ENCODE measurements at places on chromosomes 16 and 17.
A peak's percentile ranks its signal among the peaks of the same experiment; 100 is the strongest.

DNA sequence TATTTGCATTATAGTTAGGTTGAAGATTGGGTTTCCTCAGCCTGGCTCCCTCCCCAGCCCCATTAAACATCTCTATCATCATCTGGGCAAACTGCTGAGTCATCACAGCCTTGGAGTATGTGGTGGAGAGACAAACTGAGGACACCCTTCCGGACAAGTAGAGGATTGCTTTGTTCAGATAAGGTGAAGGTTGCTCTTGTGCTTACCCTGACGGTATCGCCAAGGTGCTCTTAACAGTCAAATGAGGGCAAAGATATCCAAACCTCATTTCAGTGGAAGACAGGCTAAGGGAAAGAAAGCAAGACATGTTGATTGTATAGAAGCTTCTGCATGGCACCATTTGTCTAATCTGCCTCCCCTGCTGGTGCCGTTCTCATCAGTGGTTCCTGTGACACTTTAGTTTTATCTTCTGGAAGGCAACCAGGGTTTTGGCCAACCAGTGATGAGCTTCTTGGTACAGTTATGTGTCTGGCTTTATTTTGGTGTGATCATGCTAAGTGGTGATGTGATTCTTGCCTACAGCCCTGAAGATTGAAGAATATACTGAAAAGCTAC, 56.9 kb upstream of the LGALS9 start:
- no peak for DNase-seq

DNA sequence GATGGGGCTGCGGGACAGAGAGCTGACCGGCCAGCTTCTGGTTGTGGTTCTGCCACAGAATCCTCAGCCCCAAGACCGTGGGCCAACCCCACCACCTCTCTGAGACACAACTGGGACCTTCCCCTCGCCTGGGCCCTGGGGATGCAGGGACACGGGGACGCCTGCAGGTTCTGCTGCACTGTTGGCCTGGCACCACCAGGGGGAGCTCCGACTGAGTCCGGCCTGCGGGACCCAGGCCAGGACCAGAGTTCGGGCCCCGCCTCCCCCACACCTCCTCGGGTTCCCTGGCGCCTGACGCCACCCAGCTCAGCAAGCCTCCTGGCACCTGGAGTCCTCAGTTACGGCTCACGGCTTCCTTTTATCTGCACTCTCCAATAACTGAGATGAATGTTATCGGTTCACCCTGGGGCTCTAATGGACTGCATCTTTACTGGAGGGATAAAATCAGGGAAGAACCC, 27.3 kb downstream of the TBC1D16 start:
- peak; percentile 86 for DNase-seq

GRCh38 chr16:88653596-88654362, 2.9 kb upstream of the CYBA start:
- DNase-seq = no peak

DNA sequence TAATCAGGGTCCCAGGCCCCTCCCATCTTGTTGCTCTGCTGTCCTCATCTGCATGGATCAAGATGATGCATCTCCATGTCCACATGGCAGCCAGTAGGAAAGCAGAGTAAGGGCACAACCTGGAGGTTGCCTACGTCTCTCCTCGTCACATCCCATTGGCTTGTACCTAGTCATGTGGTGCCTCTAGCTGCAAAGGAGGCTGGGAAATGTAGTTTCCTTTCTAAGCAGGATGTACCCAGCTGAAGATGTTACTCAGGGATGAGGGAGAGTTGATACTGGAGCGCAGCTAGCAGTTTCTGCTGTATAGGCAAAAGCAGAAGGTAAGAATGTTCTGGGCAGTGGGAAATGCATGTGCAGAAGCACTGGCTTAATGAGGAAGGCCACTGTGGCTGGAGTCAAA, 20.8 kb downstream of the ABCC1 start:
- no peak for DNase-seq

DNA sequence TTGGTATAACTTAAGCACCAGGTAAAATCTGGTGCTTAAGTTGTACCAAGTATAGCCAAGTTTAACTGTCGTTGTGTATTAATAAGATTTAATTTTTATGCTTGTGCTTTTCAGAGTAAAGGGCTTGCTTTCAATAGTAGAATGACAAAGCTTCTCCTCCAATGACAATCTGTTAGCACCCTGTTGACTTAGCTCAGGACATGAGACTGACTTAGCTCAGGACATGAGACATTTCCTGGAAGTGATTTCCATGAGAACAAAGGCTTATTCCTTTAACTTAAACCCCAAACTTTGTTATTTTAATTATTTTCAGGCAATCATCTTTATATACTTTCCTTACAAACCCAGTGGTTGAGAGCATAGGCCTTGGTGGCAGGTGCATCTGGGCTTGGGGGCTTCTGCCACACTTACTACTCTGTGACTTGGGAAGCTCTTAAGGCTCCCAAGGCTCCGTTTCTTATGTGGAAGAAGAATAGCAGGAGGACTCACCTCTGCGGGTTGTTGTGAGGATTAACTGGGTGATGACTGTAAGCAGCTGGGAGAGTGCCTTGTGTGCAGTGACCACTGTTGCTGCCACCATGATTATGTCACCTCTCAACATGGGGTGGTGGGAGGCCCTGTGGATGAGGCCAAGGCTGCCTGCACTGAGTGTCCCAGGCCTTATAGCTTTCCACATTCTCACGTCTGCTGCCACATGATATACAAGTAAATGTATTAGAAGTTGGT, 59.4 kb upstream of the CMIP start:
- DNase-seq = no peak

DNA sequence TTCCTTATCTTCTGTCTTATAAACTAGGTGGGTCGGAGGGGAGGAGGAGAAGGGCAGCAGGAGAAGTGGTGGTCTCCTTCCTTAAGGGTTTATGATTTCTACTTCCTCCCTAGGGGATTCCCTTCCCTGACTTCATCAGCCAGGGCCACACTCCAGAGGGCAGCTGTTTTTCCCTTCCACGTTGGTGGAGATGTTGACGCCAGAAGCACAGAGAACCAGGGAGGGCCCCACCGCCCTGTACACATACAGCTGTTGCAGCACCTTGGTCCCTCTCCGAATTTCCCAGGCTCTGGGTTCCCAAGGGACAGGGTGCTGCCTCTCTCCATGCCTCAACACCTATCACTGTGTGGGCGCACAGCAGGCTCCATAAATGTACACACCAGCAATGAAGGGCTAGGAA, 5.6 kb upstream of the SLC6A4 start:
- no peak for DNase-seq

DNA sequence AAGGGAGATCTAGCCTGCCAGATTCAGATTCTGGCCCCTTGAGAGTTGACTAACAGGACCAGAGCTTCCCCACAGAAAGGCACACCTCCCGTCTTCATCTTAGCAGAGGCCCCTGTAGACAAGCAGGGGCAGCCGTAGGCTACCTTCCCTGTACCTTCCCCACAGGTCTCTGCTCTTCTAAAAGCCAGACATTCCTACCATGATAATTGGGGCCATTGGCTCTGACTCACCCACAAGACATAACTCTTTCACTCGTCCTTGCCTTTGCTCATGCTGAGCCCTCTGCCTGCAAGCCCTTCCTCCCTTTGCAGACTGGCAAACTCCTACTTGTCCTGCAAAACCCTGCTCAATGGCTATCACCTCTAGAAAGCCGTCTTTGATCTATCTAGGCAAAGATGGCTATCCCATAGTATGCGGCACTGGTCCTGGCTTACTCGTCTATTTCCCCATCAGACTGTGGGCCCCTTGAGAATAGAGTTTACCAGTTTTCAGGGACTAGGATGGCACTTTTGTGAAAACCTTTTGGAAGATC, 43.8 kb downstream of the PIMREG start:
- no peak for DNase-seq

GRCh38 chr16:86514481-86515376, 4.4 kb downstream of the FOXF1 start:
- DNase-seq = no peak

DNA sequence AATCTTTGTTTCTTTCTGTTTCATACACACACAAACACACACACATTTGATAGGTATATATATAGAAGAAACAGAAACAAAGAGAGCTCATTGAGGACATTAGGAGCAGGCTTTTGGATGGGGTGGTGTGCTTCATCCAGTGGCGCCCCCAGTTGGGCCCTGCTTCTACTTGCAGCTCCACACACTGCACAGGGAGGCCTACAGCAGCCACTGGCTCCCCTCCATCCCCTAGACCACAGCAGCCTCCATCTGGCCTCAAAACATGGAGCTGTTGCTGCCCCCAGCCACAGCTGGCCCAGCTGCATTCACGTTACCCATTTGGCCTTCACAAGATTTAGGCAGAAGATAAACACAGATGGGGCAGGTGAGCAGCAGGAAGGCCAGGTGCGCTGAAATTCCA, 33.1 kb upstream of the NF1 start:
- no peak for DNase-seq

GRCh38 chr16:82882982-82883835, 256.4 kb downstream of the CDH13 start:
- no peak for DNase-seq

DNA sequence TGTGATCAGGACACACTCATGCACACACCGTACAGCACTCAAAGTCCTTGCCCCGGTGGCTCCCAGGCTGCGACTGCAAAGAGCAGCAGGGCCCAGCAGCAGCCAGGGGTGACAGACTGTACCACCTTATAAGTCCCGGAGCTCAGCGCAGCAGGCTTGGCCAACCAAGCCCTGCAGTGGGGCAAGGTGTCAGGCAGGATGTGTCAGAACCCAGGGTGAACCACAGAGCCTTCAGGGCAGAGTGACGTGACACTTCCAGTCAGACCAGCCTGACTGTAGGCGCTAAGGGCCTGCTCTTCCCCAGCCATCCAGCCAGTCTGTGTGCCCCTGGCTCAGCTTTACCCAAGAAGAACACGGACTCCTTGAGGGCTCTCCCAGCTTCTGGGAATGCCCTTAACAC, 204.1 kb downstream of the COPRS start:
- DNase-seq = no peak

DNA sequence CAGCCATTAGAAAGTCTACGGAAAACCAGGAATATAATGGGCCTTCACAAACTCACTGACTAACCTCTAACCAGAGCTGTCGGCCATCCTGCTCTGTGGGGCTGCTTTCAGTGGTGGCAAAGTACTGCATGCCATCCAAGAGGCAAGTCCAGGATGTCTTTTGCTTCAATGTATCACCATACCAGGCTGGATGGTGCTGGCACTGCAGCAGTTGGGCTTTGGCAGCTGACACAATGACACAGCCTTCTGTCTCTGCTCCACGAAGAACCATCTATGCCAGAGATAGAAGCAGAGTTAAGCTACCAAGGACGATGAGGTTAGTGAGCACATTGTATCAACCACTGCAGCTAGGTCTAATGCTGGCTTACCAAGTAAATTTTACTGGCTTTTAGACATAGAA, 9.7 kb upstream of the RSKR start:
- no peak for DNase-seq
